CD4-positive, alpha-beta T cell treated with Interleukin-17A for 1 hour (primary cell): ENCODE measurements at places on chromosomes 1 and 21.

- no peak for DNase-seq
Observed at GRCh38 chr21:40936771-40937261, 89.9 kb upstream of the DSCAM start.

DNA sequence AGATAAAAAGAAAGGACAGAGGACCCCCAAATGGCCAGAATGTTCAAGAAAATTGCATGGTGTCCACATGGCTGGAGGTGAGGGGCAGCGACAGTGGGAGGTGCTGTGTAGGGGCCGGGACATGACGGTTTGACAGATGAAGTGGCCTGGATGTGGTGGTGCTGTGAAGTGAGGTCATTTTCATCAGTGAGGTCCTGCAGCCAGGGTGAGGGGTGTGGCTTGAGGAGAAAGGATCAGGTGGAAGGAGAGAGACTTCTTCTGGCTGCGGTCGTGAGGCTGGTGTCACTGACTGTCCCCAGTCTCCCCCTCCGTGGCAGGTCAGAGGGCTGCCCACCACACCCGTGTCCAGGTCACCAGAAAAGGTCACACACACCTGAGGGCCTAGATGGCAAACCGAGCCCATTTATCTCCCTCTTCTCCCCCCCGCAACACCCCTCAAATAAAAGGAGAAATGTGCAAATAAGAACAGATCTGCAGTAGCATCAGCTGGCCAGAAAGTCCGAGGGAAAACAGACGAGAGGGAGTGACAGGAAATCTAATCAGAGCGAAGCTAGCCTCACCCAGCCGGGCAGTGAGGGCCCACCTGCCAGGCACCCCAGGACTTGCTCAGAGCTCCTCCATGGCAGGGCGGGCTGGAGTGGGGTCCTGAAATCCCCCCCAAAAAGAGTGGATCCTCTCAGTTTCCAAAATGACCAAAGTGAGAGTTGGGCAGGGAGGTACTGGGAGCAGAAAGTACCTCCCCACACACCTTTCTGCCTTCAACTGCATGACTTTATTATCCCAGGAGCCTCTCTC is 148.5 kb upstream of the EDN2 start:
- DNase-seq: no peak

- no peak for DNase-seq
Observed at GRCh38 chr1:113012149-113012548, 56.2 kb upstream of the SLC16A1 start.

DNA sequence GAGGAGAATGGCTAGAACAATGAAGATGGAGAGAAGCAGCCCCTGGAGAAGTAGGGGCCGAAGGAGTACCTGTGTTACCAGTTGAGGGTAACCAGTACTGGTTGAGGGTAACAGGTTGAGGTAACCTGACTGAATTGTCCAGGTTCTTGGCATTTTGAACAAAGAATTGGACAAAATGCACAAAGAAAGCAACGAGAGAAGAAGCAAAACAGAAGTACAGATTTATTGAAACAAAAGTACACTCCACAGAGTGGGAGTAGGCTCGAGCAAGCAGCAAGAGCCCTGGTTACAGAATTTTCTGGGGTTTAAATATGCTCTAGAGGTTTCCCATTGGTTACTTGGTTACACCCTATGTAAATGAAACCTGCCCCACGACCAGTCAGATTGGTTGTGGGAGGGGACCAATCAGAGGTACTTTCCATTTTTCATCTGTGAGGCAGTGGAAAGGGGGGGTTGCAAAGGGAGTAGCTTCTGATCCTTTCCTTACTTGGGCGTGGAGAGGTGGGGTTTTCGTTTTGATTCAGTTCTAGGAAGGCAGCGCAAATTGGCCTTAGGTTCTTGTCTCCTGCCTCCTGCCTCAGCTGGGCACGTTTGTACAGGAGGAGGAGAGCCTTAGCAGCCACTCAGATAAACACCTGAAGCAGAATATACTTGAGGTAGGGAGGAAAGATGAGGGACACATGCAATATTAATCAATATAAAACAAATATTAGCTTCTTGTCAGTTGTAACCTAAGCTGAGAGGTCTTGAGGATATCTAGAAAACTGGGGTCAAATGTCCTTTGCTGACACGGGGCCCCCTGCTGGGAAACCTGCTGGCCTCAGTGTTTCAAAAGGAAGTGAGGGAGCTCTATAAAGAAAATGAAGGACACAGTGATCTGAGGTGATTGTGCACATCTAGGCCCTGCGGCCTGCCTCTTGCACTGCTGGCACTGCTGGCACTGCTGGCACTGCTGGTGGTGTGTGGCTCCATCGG is 14.3 kb upstream of the LSM10 start:
- DNase-seq: peak; percentile 66

GRCh38 chr1:154198756-154199562 is 7.1 kb upstream of the TPM3 start:
- peak; percentile 76 for DNase-seq

GRCh38 chr1:45334308-45335245 is 5.4 kb upstream of the TOE1 start:
- DNase-seq: no peak

- no peak for DNase-seq
Observed at GRCh38 chr1:35453031-35453430, 104.2 kb downstream of the KIAA0319L start.

DNA sequence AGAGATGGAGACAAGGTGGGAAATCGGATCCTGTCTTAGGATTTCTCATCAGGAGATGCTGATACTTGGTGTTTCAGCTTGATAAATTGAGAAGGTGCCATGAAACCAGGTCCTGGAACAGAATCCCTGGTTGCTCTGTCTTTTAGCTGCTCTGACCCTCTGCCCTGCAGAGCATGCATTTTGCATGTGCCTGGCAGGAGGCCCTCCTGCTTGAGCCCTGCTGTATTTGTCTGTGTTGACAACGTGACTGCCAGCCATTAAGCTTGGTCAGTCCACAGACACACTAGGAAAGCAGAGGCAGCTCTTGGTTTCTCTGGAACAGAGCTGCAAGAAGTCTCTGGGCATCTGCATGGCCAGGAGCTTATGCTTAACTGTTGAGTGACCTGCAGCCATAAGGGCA is 2.5 kb downstream of the SLC25A44 start:
- DNase-seq: no peak

- no peak for DNase-seq
Observed at GRCh38 chr1:100308777-100309176, 42.8 kb downstream of the RTCA start.

- peak; percentile 65 for DNase-seq
Observed at GRCh38 chr1:24932284-24932683, 2.2 kb upstream of the RUNX3 start.

DNA sequence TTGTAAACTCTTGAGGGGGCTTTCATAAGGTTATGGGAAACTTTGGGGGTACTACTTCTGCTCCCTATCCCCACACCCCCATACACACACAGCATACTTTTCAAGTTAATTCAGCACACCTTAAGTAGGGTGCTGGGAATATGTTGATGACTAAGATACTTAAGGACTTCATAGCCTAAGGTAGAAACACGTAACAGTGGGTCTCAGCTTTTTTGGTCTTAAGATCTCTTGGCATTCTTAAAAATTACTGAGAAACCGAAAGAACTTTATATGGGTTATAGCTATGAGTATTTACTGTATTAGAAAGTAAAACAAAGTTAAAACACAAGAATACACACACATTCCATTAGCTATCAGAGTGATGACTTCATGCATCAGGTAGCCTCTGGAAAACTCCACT is 2.1 kb downstream of the OTUD3 start:
- DNase-seq: no peak

GRCh38 chr1:208475951-208476845 is 232.0 kb upstream of the PLXNA2 start:
- no peak for DNase-seq

DNA sequence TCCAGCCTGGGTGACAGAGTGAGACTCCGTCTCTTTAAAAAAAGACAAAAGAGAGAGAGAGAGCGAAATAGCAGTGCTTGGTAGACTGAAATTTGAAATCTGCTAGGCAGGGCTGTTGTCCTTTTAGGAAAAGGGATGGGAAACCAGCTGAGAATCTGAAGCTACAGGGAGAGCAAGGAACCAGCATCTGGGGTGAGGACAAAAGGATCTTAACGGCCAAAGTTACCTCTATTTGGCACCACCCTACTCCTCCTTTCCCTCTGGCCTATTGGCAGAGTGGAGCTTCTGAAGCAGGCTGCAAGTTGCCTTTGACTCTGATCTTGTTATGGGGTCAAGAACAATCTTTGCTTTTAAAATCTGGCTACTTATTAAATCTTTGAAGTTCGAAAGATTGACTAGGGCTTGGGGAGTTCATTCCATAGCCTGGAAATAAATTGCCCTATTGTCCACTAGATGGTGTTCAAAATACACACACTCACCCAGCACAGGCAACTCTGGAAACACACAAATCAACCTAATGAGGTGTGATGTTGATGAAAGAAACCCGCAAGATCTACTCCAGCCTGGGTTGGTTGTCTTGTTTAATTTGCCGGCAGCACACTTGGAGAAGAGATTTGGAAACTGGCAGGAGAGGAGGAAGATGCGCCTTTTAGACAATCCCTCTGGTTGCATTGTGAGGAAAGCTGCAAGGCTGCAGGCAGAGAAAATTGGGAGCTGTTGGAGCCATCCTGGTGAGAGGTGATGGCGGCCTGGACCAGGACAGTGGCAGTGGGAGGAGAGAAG is 16.5 kb upstream of the PARP1 start:
- DNase-seq: peak; percentile 55

- DNase-seq: no peak
Observed at GRCh38 chr1:243482141-243483022, 226.5 kb downstream of the SDCCAG8 start.

GRCh38 chr21:31140025-31140424 is 101.7 kb upstream of the KRTAP19-8 start:
- no peak for DNase-seq

GRCh38 chr21:28775071-28775470 is 217.6 kb downstream of the LTN1 start:
- no peak for DNase-seq

GRCh38 chr1:29415156-29415830 is 179.0 kb downstream of the PTPRU start:
- no peak for DNase-seq

DNA sequence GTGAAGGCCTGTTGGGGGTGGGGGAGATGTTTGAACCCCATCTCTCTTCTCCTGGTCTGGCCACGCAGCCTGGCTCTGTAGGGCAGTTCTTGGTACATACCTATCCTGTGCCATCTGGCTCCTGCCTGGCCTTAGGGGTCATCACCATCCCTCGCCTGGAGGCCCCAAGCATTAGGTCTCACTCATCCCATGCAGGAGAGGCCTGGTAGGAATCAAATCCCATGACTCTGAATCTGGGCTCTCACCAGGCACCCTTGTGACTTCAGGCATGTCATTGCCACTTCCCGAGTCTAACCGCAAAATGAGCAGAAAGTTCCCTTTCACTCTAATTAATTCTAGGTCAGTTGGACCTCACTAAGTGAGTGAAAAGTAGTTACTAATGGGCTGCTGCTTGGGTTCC is 37.2 kb downstream of the ETNK2 start:
- DNase-seq: no peak

- DNase-seq: no peak
Observed at GRCh38 chr1:105137543-105138457, 1388.1 kb downstream of the AMY1C start.

DNA sequence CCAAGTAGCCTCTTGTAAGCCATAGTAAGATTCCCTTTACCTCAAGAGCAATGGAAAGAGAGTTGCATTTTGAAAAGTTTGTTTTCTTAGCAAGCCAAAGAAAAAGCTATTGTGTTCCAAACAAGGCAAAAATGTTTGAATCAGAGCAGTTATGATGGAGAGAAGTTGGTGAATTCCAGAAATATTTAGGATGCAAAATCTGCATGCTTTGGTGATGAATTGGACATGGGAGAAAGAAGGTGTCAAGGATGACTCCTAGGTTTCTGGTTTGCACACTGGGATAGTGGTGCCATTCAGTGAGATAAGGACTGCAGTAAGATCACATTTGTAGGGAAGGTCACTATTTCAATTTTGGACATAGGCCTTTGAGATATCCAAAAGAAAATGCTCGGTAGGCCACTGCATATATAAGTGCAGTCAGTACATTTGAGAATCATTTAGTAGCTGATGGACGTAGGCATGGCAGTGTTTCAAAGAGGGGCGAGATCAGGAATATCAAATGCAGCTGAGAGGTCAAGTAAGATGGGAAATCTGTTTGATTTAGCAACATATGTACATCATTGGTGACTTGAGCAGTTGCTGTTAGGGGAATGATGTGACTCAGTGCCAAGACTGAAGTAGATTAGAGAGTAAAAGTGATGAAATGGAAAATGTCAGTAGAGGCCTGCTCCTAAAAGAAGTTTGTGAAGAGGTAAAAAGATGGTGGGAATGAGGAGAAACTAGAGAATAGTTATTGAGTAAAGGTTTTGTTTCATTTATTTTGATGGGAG is 33.9 kb upstream of the GPR25 start:
- no peak for DNase-seq

GRCh38 chr1:184669391-184669790 is 85.3 kb downstream of the EDEM3 start:
- no peak for DNase-seq

- no peak for DNase-seq
Observed at GRCh38 chr1:39562886-39563285, 13.7 kb downstream of the PABPC4 start.

GRCh38 chr1:31785947-31786290 is 21.8 kb upstream of the ADGRB2 start:
- DNase-seq: no peak

GRCh38 chr1:96072021-96072420 is 649.6 kb upstream of the PTBP2 start:
- no peak for DNase-seq

DNA sequence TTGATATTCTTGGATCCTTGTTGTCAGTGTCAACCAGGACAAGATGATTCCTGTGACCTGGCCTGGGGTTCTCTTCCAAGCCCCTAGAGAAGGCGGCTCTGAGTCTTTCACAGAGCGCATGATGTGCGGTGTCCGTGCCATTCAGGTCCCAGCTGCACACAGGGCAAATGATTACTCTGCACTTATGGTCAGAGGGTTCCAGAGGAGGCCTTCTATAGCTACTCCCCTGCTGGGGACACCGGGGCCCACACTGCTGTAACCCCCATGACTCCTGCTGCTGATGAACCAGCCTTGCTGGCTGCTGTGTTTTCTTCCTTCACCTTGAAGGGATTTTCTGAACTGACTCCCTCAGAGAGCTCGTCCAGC is 1.5 kb downstream of the PTGFRN start:
- DNase-seq: no peak

DNA sequence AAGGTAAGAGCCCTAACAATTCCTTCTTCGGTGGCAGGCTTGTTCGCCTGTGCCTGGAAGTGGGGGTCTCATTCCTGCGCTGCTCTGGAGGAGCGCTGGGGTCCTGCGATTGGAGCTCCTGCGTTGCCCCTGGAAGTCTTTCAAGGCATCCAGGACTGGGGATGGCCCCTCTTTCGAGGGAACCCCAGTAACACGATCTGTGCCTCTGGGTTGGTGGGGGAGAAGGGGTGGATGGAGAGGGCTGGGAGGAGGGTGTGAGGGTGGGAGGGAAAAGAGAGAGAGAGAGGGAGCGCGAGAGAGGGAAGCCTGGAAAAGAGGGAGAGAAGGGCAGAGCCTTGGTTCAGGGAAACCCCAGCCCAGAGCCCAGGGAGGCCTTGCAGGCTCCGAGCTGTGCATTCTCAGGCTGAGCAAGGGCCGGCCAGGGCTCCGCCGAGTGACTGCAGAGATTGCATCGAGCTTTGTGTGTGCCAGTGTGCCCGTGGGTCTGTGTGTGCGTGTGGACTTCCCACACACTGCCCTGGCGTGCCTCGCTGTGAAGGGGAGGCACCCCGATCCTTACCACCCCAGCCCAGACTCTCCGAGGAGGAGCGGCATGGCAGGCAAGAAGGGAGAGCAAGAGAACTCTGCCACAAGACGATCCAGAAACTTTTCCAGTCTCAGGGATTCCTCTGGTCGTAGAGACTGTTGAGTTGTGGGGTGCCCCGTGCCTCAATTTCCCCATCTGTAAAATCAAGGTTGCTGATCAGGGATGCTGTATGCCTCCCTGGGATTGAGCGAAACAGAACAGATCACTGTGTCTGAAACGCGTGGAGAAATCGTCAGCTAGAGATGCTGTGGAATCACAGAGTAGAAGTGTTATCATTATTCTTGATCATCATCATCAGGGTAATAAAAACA is 619 bp downstream of the BCL9 start:
- DNase-seq: no peak
